CD8-positive, alpha-beta T cell (primary cell): ENCODE measurements at places on chromosomes 4 and X.

DNA sequence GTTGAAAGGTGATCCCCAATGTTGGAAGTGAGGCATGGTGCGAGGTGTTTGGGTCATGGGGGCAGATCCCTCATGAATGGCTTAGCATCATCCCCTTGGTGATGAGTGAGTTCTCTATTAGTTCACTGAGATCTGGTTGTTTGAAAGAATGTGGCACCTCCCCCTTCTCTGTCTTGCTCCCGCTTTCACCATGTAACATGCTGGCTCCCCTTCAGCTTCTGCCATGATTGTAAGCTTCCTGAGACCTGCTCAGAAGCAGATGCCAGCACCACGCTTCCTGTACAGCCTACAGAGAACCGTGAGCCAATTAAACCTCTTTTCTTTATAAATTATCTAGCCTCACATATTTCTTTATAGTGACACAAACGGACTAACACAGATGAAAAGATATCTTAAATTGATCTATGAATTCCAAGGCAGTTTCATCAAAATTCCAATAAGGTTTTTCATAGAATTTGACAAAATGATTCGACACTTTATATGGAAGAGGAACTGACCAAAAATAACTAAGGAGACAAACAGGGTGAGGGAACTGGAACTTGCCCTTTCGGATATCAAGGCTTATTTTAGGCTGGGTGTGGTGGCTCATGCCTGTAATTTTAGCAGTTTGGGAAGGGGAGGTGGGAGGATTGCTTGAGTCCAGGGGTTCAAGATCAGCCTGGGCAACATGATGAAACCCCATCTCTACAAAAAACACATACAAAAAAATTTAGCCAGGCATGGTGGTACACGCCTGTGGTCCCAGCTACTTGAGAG lies 56.9 kb upstream of the OGT start:
- DNase-seq: no peak

DNA sequence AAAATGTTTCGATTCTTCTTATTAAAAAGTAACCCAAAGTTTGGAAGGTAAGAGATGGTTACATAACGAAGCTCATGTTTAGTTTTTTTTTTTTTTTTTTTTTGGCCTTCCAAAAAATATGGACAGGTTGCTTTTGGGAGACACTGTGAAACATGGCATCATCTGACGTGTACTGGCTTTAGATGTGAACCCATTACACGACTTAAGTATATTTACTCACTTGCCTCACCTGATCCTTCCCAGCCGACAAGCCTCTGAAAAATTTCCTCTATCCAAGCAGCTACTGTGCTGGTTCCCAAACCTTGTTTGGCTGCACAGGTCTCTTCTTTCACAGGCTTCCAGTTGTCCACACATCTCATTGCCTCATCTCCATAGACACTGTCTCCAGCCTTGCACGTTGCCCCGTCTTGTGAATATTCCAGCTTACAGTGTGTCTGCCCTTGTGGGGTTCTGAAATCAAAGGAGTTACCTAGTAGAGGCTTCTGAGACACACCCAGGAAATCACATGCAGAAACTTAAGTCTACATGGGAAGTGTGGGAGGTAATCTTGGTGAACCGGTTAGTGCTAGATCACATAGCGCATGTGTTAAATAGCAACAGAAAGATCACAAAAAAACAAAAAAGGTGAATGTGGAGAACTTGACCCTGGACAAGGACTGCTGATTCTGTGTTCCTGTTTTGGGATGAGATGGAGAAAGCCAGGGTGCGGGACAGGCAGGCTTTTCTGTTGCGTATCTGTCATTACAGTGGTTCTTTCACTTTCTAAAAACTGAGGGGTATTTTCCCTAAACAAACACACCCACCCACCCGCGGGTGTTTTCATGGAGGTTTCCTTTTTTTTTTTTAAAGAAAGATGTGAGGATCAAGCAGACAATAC lies 328.6 kb downstream of the ARHGAP10 start:
- DNase-seq: peak; percentile 15

- DNase-seq: no peak
Measured at GRCh38 chr4:109429545-109429944, 4.1 kb upstream of the SEC24B start.

DNA sequence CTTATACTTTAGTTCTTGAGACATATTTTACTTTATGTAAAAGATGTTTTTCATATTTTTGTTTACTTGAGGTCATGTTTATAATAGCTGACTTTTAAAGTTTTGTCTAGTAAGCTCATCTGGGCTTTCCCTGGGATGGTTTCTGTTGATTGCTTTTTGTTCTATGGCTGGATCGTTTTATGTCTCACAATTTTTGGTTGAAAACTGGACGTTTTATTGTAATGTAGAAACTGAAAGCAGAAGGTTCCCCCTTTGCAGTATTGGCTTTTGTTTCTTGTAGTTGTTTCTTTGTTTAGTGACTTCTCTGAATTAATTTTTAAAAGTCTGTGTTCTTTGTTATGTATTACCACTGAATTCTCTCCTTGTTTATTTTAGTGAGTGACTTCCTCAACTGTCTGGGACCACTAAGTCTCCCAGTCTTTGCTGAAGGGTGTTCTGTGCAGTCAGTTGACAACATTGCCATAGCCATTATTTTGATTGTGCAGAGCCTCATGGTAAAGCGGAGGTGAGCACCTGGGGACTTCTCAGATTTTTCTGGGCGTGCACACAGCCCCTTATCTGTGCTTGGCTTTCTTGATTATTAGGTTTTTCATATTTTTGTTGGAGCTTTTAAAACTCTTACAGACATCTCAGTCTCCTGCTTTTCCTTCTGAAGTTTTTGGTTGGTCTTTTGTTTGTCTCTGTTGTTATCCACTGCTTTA lies 31.0 kb downstream of the KDM6A start:
- DNase-seq: no peak

DNA sequence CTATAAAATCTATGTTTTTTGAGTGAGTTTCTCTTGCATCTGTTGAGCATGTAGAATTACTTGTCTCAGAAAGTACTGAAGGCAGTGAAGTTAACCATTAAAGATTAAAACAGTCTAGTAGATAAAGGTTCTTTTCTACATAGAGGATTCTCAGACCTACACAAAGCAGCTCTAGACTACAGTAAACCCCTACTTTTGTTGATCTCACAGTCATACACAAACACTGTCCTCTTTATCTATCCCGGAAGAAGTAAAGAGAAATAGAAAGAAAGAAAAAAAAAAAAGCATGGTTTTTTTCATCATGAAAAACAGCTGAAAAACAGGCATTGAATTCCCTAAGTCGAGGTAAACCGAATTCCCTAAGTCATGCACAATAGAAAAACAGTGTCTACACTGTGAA lies 58.6 kb downstream of the COL25A1 start:
- DNase-seq: no peak

- DNase-seq: no peak
Measured at GRCh38 chr4:57220734-57221133, 110.5 kb upstream of the IGFBP7 start.

GRCh38 chr4:2043396-2044118 lies 15.6 kb upstream of the NAT8L start:
- no peak for DNase-seq
